Small intestine (tissue), 16 donors: ENCODE measurements at places on chromosomes 3 and 15.

GRCh38 chr3:63585927-63586326, 66.5 kb upstream of the SNTN start:
- no peak for DNase-seq

- DNase-seq = no peak
These were observed 121.1 kb downstream of the PDCD6IP start for GRCh38 chr3:33919312-33920120.

DNA sequence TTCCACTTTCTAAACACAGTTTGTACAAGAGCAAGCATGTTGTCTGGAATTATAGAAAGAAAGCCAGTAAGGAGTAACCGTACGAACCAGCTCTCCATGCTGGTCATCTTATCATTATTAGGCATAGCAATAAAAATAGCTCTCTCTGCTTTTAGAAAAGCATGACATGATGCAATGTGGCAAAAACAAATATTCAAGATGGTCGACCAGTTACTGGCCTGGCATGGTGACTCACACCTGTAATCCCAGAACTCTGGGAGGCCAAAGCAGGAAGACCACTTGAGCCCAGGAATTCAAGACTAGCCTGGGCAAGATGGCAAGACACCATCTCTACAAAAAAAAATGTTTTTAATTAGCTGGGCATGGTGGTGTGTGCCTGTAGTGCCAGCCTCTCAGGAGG, 2.6 kb upstream of the MAP4 start:
- DNase-seq = no peak

DNA sequence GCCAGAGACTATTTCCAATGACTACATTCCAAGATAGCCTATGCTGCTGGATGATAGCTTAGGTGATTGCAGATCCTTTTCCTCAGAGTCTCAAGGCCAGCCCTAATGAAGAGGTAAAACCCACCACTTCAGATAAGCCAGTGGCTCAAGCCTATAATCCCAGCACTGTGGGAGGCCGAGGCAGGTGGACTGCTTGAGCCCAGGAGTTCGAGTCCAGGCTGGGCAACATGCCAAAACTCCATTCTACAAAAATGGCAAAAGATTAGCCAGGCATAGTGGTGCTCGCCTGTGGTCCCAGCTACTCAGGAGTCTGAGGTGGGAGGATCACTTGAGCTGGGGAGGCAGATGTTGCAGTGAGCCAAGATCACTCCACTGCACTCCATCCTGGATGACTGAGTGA, 495.3 kb downstream of the ZIC1 start:
- no peak for DNase-seq

- no peak for DNase-seq
These were observed 221.0 kb downstream of the SHQ1 start for GRCh38 chr3:72627271-72627670.

DNA sequence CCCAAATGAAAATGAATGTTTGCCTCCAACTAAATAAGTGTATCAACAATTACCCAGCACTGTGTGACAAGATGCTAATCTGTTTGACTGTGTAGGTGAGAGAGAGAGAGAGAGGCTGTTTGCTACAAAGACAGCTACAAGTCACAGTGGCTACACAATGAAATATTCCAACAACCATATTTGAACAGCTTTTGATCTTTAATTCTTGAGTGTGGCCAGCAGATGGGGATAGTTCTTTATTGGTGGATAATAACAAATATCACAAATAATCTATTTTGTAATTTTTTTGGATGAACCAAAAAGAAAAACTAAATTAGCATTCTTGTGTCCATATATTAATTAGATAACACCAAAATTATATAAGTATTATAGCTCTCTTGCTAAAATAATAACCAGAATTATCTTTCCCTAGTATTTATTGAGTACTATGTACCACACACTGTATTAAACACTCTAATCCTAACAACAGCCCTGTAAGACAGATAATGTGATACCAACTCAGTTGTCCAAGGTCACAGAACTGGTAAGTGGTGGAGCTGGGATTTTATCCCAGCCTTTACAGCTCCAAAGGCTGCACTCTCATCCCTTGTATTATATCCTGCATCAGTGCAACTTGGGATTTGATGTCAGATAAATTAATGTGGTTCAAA, 61.9 kb upstream of the C3orf80 start:
- DNase-seq = peak; percentile 36

GRCh38 chr15:38535491-38536200, 29.0 kb downstream of the RASGRP1 start:
- DNase-seq = no peak

- DNase-seq = peak; percentile 83
These were observed at the start of gene DAPK2 for GRCh38 chr15:64046421-64047153. DAPK2 (minus strand) TSS chr15:64046485; CDS start chr15:64040261, 6,224 bp downstream.

- DNase-seq = no peak
These were observed 148.8 kb upstream of the HES1 start for GRCh38 chr3:193987186-193987585.

GRCh38 chr3:43071313-43071893, 34.5 kb downstream of the POMGNT2 start:
- no peak for DNase-seq

DNA sequence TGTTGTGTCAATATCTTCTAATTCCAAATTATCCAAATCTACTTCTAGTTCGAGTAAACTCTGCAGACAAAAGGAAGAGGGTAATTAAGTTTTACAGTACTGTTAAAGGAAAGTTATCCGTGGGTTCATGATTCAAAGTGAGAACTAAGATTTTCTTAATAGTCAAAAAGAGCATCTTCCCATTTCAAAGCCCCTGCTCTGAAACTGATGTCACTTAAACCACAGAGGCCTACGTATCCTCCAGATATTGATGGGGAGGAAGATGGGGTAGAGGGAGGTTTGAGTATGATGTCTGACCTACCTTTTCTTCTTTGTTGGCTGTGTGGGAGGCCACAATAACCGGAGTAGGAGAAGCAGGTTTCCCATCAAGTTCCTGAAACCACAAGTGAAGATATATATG, 14.1 kb downstream of the MRPS22 start:
- no peak for DNase-seq

GRCh38 chr15:31177951-31178350, 76.4 kb upstream of the TRPM1 start:
- DNase-seq = no peak

DNA sequence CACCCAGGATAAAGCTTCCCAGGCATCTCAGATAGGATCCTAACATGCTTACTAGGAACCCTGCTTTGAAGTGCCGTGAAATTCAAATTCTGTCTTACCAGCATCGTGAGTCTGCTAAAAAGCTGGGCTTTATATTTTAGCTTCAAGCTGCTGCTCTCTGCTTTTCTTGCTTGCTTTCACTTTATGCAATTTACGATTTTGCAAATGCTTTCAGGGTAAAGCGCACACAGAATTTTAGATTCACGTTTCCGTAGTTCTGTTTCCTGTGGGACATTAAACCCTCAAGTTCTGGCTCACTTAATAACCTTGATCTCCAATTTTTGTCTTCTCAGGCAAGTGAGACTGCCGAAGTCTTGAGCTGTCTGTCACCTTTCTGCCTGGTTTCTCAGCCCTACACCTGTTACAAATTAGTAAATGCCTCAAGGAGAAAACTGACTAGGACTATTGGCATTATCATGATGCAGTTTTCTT, 170.5 kb upstream of the TGFBR2 start:
- DNase-seq = peak; percentile 5
